ENCODE measurements at places on chromosomes 12 and 14.

DNA sequence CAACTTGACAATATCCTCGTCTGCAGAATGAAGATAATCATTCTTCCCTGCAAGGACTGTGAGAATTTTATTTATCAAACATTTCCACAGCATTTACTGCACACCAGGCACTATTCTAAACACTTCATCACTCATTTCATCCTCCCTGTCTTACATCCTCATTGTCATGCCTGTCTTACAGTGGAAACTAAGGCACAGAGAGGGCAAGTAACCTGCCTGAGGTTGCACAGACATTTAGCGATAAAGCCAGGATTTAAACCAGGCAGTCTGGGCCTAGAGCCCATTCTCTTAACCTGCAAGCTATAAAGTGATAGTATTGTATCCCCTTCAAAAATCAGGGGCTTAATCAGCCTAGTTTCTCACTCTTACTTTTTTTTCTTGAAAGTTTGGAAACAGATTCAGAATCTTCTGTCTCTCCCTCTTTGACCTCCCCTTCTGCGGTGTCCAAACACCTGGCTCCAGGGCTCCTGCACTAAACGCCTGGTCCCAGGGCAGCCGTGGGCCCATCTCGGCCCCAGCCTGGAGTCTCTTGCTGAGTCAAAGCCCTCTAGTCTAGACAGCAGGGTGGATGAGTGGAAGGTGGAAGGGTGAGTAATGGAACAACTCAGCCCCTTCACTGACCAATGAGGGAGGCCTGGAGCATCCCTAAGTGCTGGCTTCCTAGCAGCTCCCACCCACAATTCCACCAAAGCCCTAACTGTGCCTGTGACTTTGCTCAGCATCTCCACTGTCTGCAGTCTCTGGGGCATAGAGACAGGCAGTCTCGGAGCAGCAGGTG is 12.5 kb downstream of the ISM2 start:
- no peak for DNase-seq

GRCh38 chr12:94277426-94278000 is 129.1 kb downstream of the PLXNC1 start:
- DNase-seq: no peak

DNA sequence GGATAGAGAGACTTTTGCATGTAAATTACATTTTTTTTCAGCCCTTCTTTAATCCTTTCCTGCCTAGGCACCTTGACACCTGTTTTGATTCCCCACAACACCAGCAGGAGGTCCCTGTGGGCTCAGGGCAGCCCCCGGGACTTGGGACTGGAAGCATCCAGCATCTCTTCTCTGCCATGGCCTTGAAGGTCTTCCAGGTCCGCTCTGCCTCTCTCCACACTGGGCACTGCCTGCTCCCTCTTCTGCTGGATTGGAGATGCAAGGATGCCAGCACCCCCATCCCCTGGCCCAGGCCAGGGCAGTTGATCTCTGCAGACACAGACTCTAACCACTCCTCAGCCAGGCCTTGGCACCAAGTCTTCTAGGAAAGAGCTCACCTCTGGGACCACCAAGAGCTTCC is 134.5 kb upstream of the C14orf180 start:
- DNase-seq: no peak

GRCh38 chr14:102096569-102097188 is 9.8 kb upstream of the HSP90AA1 start:
- DNase-seq: no peak

- no peak for DNase-seq
Observed at GRCh38 chr12:65407388-65408149, 129.1 kb downstream of the MSRB3 start.

- no peak for DNase-seq
Observed at GRCh38 chr14:55581342-55581771, 1.4 kb downstream of the KTN1 start.

- DNase-seq: no peak
Observed at GRCh38 chr14:104388541-104389325, 190.8 kb upstream of the C14orf180 start.

Measured in cortex of kidney (tissue), 1 donor.